Stimulated activated CD4-positive, alpha-beta T cell treated with anti-CD3 and anti-CD28 coated beads, Interleukin-1b, Interleukin-23, amount 100 ng/mL, for 48 hours (primary cell): ENCODE measurements at places on chromosomes 4 and X.
A peak's percentile ranks its signal among the peaks of the same experiment; 100 is the strongest.

DNA sequence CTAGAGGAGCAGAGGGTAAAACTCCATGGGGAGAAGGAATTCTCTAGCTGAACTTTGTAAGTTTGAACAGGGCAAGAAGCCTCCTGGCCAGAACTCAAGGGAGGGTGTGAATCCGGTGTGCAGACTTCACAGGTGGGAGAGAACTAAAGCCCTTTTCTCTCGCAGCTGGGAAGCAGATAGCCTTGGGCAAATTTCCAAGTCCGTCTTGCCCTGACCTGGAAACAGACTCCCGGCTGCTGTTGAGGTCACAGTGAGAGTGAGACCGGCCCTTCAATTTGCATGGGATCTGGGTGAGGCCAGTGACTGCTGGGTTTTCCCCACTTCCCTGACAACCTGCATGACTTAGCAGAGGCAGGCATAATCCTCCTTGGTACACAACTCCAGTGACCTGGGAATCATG, 94.5 kb upstream of the ZNF827 start:
- no peak for DNase-seq

DNA sequence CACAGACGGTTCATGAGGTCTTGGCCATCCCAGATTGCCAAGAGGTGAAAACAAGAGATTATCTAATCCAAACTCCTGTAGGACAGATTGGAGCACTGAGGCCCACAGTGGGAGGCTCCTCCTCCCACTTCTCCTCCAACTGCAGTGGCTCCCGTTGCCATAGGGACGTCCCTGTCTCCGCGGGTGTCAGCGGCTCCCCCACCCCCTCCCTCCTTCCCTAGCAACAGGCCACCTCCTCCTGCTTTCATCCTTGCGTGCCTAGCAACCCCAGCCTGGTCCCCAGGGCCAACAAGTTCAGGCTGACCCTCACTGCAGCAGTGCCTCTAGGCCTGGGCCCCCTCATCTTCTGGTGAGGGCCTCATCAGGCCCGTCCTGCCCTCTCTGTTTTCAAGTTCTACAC, 6.8 kb upstream of the IQSEC2 start:
- DNase-seq: no peak

DNA sequence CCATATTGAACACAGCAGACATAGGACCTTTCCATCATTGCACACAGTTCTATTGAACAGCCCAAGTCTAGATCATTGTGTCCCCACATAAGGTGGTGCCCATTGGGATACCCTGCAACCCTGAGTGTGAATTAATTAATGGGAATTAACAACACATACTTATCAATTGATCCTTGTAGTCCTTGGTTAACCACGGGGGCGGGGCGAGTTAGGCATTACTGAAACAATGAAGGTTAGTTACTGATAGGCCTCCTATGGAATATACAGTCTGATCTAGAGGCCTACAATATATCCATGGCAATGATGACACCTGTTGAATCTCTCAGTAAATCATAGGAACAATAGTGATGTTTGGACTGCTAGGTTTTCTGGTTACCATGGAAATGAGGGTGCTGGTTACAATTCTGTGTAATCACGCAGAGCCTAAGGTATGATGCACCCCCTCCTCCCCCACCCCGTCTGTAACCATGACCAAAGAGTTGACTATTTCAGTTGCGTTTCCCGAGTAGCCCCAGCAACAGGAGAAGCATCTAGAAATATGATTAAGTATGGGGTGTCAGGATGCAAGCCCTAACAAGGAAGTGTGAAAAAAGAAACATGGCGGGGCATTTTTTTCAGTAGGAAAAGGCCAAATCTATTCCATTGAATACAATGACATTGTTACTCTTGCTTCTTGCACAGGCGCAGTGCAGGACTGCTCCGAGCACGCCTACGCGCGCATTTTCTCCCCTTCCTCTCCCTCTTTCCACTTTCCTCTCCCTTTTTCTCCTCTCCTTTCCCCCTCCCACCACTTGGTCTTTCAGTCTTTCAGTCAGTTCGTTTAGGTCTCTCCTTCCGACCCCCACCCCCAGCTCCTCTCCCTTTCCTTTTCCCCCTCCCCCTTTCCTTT, 677 bp upstream of the NONO start:
- DNase-seq: peak; percentile 74

DNA sequence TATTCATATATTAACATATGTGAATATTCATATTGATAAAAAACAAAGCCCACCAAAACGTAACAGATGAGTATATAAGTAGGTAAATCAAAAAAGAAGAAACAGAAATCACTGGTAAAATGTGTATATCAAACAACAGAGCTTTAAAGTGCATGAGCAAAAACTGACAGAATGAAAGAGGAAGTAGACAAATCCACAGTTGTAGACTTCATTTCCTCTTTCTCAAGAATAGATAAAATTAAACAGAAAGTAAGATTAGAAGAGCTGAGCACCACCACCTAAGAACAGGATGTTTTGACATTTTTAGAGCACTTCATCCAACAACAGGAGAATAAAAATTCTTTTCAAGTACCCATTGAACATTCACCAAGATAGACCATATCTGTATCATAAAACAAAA, 64.6 kb downstream of the CNKSR2 start:
- DNase-seq: no peak

- no peak for DNase-seq
These were observed 457.2 kb downstream of the NLGN4X start for GRCh38 chrX:5771441-5771840.

GRCh38 chrX:3169421-3169820, 128.2 kb downstream of the ARSF start:
- DNase-seq: no peak

DNA sequence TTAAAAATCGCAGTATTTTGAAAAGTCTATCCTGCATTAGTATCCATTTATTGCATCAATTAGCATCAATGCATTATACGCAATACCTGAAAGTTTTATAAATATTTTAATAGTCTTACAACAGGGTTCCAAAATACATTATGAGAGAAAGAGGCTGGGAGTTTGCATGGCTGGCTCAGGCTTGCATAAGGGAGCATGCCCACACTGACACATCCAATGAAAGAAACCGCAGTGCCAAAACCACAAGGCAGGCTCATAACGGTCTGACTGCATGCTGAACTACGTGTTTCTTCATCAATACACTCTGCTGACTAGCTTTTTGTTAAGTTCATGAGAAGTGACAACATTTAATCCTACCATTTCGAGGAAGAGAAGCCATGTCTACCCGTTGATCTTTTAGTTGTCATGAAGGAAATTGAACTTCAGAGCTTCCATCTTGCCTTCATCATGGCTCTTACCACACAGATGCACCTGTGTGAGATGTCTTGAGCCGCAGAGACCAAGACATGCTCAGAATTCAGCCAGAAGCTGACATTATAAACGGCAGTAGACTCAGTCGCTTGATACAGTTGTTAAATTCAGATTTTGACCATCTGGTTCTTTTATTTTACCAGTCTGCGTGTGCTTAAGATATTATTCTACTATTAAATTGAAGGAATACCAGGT, 168.8 kb upstream of the FRG1 start:
- no peak for DNase-seq
